ENCODE measurements at places on chromosomes 3 and 15.

GRCh38 chr15:90217671-90218394, 15.9 kb downstream of the CIB1 start:
- DNase-seq, result no peak

DNA sequence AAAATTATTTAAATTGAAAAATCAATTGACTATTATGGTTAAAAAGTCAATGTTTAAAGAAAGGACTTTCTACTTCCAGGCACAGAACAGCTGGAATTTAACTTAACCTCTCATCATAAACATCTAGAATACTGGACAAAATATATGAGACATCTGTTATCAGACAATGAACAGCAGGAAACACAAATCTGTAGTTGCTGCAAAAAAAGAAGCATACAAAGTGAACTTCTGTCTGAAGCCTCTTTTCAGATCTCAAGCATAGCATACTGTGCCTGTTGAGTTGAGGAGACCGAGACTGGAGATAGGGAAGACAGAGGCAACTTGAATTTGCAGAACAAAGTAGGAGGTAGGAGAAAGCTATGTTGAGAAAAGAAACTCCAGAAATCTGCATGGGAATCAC, 140.0 kb upstream of the CBLB start:
- no peak for DNase-seq

GRCh38 chr3:64443546-64444381, 218.5 kb upstream of the PRICKLE2 start:
- peak; percentile 64 for DNase-seq

- no peak for DNase-seq
These were observed 28.1 kb downstream of the ITGB5 start for GRCh38 chr3:124859025-124859424.

- DNase-seq, result no peak
These were observed 49.4 kb upstream of the SLCO2A1 start for GRCh38 chr3:134079111-134079547.

DNA sequence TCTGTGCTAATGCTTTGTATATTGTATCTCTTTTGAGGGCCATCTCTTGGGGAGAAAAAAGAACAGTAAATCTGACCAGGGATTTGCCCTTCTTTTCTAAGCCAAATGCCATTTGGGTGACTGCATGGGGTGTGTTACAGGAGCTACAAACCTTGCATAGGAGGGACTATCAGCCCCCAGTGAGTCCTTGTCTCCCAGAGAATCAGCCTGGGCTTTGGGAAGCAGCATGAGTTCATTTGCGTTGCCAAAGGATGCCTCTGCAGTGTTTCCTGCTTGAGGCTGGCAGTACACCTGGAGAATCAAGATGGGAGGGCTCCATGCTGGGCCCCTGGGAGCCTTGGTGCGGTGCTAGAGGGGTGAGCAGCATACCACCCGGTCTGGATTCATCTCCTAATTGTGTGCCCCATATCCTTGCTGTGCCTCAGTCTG, 49.6 kb upstream of the POLG start:
- DNase-seq, result no peak

DNA sequence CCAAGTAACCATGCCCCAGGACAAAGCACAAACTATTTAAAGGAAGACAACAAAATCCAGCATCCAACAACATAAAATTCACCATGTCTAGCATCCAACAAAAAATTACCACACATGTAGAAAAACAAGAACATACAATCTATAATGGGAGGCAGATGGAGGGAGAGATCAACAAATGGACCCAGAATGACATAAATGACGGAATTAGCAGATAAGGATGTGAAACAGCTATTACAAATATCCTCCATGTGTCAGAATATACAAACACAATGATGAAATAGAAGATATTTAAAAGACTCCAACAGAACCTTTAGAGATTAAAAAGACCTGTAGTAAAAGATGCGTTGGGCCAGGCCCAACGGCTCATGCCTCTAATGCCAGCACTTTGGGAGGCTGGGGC, 10.8 kb downstream of the LYSMD4 start:
- DNase-seq, result no peak

DNA sequence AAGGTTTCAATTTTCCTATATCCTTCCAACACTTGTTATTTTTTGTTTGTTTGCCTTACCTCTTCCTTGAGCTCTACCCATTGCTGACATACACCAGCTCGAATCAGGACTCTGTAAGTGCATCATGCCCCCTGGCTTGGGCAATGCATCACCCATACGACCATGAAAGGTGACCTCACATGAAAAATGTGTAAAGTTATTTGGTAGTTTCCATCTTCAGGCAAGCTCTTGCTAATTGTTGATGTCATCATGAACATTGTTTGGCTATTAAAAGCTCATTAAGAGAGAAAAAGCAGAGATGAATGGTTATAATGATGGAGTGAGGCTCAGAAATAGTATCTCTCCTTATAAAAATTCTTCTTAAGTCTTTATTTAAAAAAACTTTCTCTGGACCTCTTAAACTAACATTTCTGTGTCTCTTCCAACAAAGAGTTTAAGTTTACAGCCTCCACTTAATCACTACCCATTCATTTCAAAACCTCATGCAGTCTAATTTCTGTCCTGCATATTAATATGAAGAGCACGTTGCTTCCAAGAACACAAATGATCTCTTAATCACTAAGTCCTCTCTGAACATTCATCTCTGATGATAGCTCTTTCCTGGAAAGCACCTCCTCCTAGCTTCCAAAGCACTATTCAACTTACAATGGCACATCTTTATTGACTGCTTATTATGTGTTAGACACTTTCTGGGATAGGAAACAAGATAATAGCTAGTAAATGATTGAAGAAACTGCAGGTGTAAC, 236.3 kb downstream of the NFKBIZ start:
- no peak for DNase-seq

GRCh38 chr15:34109797-34110663, 8.1 kb downstream of the PGBD4 start:
- DNase-seq, result peak; percentile 3

- DNase-seq, result peak; percentile 79
These were observed 35.9 kb upstream of the TRAK1 start for GRCh38 chr3:42055291-42055690.

GRCh38 chr15:62506217-62506805, 341.2 kb upstream of the C2CD4B start:
- peak; percentile 28 for DNase-seq

DNA sequence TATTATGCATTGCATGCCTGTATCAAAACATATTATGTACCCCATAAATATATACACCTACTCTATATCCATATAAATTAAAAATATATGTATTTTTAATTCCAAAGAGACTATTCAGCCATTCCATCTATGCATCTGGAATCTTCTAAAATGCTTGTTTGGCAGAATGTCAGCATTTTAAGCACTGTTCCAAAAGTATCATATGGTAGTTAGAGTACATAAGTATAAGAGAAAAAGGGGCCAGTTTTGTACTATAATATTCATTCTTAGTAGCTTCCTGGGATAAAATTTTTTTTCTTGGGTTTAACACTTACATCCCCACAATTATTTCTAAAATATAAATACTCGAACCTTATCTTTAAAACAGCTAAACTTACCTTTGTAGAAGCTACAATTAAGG, 60.4 kb upstream of the COL6A6 start:
- DNase-seq, result no peak

- DNase-seq, result no peak
These were observed 190.7 kb upstream of the CNTN6 start for GRCh38 chr3:901953-902778.

- no peak for DNase-seq
These were observed 21.0 kb upstream of the DNAJC13 start for GRCh38 chr3:132396255-132396654.

- no peak for DNase-seq
These were observed 27.2 kb downstream of the MRPL46 start for GRCh38 chr15:88440021-88440420.

- DNase-seq, result no peak
These were observed 200.1 kb upstream of the PROK2 start for GRCh38 chr3:71984843-71985613.

DNA sequence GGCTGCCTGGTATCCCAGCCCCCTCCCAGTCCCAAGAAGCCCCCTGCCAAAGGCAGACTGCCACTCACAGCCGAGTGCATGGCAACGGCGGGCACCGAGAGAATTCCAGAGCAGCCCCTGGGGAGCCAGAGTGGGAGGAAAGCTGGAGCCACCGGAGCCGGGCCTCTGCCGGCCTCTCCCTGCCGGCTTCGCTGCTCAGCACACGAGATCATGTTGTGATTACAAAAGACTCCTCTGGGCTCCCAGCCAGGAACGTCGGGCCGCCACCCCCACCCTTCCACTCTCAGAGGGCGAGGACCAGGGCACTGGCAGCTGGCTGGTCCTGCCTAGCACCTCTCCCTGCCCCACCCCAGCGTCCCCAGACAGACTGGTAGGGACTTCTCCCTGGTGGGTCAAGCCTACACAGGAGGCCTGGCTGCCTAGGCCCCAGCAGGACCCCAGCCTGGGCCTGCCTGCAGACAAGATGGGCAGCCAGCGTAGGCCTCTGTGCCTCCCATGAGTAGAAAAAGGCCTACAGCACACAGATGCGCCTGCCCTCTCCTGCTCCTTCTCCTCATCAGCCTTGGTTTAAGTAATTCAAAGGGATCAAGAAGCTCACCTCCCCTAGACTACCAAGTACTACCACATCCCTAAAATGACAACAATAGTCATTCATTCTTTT, at the start of gene CCDC9B:
CCDC9B (minus strand) TSS at position 200 of the 661 bp plus-strand sequence; CDS start at position 80, 120 bp downstream.
- DNase-seq, result peak; percentile 46

- DNase-seq, result no peak
These were observed 62.9 kb upstream of the FNDC3B start for GRCh38 chr3:171976526-171976925.

DNA sequence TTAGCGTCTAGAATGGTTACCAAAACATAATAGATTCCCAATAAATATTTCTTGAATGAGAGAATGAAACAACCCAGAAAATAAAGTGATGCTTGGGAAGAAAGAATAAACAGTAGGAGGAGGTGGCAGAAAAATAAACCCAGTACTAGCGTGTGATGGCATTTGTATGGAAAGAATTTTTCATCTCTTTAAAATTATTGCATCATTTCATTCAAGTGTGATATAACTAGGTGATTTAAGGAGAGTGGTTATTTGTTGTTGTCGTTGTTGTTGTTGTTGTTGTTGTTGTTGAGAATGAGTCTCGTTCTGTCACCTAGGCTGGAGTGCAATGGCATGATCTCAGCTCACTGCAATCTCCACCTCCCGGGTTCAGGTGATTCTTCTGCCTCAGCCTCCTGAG, 293.9 kb downstream of the ZNF385D start:
- DNase-seq, result no peak

DNA sequence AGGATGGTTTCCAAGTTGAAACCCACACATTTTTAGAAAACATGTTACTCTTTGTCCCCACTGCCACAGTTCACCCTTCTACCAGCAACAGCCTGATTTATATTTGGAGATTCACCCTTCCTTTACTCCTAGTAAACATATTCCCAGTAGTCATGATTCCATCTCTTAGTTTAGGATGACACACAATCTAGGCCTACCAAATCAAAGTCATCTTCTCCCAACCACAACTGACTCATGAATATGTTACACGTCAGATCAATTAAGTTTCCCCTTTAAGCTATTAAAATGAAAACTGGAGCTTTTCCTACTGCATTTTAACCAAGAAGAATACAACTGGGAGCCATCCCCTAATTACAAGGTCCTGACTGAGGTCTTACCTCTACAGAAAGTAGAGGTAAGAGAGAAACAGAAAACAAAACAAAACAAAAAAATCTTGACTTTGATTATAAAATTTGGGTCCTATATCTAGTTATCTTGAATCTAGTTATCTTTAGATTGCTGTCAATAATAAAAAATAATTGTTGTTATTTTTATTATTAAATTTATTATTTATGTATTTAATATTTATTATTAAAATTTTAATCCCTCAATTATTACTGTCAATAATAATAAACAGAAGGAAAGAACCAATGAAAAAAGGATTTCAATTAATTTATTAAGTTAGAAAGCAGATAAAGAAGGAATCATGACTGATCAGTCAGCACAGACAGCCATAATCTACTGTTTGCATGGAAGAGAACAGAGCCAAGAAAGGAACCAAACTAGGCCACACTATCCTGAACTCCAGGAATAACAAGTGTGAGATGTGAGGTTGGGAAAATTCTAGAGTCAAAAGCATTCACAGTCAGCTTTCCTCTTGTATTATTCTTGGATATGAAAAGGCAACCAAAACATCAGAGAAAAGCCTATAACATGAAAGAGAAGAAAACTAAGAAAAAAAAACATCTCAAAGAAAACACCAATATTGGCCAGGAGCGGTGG, 12.5 kb downstream of the DPH6 start:
- DNase-seq, result no peak

- no peak for DNase-seq
These were observed 120.2 kb upstream of the ALCAM start for GRCh38 chr3:105246536-105246935.

DNA sequence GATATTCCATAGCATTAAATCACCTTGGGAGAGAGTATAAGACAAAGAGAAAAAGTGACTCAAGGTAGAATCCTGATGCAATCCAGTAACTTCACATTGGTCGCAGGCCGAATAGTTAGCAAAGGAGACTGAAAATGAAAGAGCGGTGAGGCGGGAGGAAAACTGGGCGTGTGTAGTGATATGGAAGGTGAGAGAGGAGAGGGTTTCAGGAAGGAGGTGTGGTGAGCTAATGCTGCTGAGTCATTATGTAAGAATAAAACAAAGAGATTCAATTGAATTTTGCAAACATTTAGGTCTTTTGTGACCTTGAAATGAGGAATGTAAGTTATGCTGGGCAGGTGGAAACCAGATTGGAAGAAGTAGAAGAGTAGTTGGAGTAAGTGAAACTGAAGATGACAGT, 235.3 kb downstream of the C3orf38 start:
- no peak for DNase-seq

DNA sequence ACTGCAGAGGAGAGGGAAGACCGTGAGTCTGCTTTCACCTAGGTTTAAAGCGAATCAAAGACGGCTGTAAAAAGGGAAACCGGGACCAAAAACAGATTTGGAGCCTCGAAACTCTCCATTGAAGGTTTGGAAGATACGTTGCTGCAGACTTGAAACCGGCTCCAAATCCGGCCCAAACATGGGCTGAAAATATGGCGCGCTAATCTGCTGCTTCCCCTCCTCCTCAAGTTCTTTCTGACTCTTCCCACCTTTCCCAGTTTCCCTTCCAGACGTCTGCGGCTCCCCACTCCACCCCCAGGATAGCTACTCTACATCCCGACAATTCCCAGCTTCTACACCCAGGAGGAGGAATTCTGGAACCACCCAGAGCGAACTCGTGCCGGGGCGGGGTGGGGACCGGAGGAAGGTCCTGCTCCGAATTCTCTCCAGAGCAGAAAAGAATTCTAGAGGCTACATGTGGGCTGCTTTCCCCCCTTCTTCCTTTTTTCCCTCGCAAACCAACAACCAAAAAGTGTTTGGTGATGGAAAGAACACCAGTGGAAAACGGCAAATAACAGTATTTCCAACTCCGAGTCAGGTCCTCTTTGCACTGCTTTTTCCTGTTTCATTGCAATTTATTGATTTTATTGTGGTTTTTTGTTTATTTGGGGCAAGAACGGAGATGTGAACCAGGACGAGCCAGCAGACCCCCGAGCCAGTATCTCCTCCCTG, 8.5 kb downstream of the EOMES start:
- DNase-seq, result no peak

Measured in AG09309 (cell line).